ENCODE measurements at places on chromosomes 5 and 9.

GRCh38 chr9:116692616-116693015, 5.5 kb downstream of the TRIM32 start:
- DNase-seq, result no peak

GRCh38 chr5:96447949-96448348, 14.9 kb upstream of the PCSK1 start:
- DNase-seq, result no peak

- DNase-seq, result no peak
Observed at GRCh38 chr5:31720004-31720403, 81.1 kb downstream of the PDZD2 start.

GRCh38 chr9:128635266-128636023, 21.2 kb downstream of the DYNC2I2 start:
- no peak for DNase-seq

GRCh38 chr5:154110107-154110453, 71.3 kb downstream of the MFAP3 start:
- no peak for DNase-seq

GRCh38 chr5:32317041-32317440, 4.3 kb upstream of the MTMR12 start:
- DNase-seq, result no peak

GRCh38 chr5:127411381-127411780, 106.1 kb upstream of the PRRC1 start:
- no peak for DNase-seq

DNA sequence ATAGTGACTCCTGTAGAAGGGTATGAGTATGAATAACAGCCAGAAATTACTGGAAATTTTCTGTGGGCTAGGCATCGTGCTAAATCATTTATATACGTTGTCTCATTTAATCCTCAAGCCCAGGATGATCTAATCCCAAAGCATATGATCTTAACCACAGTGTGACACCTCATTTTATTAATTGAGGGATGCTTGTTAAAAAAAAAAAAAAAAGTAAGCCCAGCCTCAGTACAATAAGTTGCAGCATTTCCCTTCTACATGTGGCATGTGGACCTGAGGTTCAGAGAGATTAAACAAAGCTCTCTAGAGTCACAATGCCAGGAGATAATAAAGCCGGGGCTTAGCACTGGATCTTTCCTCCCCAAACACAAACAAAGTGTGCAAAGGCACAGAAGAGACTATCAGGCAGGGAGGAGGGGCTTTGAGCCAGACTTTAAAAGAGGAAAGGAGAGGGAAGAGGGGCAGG, 49.5 kb downstream of the KLF4 start:
- no peak for DNase-seq

GRCh38 chr9:20505574-20505973, 116.7 kb downstream of the MLLT3 start:
- no peak for DNase-seq

DNA sequence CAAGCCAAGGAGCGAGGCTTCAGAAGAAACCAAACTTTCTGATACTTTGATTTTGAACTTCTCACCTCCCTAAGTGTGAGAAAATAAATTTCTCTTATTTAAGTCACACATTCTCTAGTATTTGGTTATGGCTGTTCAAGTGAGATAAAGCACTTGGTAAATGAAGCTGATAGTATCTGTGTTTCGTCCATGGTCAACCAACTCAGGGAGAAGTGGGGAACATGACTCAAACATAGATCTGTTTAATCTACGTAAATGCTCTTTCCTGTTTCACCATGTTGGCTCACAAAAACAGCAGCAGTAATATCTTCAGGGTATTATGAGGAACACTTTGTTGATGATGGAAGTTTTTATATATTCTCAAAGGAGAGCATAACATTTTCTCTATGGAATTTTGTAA, 2167.2 kb upstream of the C9orf72 start:
- no peak for DNase-seq

DNA sequence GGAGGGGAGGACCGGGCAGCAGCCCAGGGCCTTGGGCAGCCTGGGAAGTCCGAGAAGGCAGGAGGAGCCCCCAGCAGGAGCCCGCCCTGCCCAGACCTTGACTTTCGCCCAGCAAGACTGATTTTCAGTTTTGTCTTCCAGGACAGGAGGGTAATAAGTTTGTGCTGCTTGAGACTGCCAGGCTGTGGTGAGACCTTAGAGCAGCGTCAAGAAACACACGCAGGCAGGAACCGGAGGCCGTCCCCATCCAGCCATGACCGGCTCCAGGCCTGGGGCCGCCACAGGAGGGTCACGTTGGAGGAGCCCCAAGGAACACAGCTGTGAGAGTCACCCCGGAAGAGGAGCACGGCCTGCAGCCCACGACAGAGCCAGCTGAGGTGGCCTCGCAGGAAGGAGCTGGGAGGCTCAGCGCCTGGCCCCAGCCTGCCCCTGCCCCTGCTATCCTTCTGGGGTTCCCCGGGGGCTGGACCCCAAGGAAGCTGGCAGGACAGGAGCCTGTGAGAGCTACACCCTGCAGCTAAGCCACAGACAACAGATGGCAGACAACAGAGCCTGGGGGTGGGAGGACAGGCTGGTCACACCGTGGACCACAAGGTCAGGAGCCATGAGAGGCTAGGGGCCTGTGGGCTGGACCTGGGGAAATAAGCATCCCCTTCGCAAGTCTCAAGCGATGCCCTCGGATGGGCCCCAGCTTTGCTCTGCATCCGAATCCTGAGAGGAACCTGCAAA, 126.0 kb upstream of the FAM120A start:
- no peak for DNase-seq

GRCh38 chr5:39063037-39063436, 11.2 kb downstream of the RICTOR start:
- DNase-seq, result no peak

DNA sequence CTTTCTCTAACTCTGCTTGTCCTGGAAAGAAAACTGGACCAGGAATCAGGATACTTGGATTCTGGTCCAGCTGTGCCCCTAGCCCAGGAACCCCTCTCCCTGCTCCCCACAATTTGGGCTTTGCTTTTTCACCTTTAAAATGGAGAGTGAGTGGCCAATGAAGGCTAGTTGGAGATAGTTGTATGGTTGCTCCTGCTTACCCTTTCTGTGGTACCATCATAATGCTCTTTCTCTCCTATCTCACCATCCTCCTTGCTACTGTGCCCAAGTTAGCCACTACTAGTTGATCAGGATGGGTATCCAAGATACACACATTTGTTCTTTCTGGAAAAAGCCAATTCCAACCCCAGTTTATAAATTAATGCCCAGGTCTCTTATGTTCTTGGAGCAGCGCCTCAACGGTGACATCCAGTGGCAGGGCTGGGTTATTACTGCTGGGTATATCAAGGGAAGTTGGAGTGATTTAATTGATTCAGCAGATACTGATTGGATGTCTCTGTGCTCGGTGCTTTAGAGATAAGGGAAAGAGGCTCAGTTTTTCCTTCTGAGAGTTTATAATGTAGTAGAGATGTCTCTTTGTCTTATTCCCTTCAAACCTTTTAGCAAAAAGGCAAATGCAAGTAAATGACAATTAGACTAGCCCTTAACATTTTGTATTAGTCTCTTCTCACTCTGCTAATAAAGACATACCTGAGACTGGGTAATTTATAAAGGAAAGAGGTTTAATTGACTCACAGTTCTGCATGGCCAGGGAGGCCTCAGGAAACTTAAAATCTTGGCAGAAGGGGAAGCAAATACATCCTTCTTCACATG, 38.5 kb downstream of the FAXDC2 start:
- peak; percentile 51 for DNase-seq

GRCh38 chr9:133461975-133462374, 2.2 kb downstream of the CACFD1 start:
- DNase-seq, result no peak

DNA sequence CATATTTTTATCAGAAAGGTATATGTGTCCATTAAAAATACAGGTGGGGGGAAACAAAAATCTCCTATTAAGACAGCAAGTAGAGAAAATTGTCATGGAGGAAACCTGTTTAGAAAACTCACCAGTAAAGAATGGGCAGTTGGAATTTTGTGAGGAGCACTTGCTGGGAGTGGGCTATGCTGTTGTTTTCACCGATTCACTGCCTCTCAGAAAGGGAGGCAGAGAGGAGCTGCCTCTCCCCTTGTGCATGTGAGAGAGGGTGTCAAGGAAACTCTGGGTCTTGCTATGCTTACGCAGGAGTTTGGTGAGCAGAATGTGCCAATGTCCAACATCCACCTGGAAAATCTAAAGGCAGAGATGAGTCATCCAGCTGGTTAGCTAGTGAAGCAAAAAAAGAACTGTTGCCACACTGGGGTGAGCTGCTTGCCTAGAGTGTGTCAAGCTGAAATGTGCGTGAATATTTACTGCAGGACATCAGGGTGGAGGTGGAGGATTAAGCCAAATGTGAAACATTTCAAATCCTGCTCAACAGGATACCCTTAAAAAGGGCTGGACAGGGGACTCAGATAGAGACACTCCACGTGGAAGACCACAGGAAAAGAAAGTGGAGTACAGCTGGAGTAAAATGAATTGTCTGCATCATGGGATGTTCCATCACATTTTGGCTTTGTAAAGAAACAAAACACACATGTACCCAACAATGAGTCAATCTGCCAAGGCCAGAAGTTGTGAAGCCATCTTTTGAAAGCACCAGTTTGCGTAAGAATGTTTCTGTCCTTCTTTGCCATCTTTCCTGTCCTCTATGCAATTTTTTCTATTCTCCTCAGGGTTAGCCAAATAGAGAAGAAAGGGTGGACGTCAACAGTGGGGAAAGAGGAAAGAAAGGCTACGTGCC, 449.7 kb upstream of the MPDZ start:
- no peak for DNase-seq

DNA sequence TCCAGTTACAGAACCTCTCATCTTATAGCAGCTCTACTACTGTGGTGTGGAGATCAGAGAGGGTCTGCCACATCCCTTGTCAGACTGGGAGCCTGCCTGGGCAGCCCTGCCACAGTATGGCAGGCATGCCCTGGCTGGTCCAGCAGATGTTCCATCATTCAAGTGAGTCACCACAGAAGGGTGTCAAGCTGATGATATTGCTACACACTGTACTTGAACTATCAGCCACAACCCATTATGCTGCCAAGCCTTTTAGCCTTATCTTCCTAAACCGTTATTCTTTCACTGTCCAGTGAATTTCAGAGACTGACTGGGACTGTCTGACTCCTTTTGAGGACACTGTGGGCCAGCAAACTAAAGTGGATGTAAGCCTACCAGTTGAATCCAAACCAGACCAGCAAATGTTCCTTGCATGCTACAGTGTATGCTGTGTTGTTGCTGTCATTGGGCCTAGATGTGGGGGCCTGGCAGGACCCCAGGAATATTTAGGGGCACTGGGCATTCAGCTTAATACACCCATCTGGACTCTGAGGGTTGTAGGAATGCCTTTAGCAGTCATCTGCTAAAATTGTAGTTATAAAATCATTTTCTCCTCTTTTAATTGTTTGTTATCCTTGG, 202.6 kb downstream of the NR3C1 start:
- no peak for DNase-seq

- no peak for DNase-seq
Observed at GRCh38 chr5:69029292-69029691, 64.5 kb upstream of the SLC30A5 start.

DNA sequence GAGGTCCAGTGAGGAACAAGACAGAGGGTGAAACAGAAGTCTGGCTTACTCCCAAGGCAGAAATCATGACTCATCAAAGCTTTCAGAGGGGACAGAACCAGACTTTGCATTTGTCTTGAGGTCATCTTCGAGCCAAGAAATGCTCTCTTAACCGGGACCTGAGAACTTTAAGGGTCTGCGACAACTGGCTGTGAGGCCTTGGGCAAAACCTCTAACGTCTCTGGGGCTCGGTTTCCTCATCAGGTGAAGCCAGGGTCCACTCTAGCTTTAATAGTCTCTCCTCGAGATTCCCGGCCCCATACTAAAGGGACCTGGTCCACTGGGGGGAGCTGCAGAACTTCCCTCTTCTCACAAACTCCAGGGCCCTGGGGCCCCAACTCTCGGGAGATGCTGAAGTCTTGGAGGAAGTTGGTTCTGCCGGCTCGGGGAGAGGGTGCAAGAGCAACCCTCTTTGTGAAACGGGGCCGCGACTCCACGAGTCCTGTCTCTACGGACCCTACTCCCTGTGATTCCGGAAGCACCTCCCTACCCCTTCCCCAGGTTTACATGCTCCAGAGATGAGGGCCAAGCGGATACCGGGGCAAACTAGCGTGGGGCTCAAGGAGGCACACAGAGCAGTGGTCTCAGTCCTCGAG, 2.6 kb downstream of the GLIS3 start:
- peak; percentile 64 for DNase-seq

- DNase-seq, result no peak
Observed at GRCh38 chr5:135238622-135239452, 160.2 kb downstream of the MACROH2A1 start.

GRCh38 chr5:145243016-145243415, 592.1 kb downstream of the PRELID2 start:
- no peak for DNase-seq

DNA sequence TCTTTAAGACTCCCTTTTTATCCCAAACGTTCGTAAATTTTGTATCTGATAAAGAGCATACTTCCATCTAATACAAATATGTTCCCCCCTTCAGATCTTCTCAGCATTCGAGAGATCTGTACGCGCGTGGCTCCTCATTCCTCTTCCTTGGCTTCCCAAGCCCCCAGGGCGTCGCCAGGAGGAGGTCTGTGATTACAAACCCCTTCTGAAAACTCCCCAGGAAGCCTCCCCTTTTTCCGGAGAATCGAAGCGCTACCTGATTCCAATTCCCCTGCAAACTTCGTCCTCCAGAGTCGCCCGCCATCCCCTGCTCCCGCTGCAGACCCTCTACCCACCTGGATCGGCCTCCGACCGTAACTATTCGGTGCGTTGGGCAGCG, 19.9 kb downstream of the CDKN2A start:
- DNase-seq, result no peak

DNA sequence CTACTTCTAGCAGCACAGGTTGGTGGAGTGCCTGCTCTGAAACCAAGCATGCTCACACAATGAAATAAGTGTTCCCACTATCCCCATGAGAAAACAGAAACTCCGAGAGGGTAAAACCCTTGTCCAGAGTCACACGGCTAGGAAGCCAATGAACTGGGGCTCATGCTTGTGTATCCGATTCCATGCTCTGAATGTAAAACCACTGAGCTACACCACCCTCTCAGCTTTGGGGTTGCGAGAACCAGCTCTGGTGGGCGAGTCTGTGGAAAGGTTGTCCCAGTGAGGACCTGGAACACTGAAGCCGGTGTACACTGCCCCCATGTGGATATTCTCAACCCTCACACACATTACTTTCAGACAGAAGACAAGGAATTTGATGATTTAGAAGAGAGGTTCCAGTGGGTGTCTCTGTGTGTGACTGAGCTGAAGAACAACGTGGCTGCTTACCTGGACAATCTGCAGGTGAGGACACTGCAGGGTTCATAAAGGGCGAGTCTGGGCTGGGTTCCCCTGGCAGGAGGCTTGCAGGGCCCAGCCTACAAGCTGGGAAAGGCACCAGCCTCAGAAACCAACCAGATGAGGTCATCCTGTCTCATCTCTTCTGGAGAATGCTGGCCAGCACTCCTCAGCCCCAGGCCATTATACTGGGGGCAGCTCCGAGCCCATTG, 37.4 kb downstream of the ARHGEF37 start:
- DNase-seq, result no peak

DNA sequence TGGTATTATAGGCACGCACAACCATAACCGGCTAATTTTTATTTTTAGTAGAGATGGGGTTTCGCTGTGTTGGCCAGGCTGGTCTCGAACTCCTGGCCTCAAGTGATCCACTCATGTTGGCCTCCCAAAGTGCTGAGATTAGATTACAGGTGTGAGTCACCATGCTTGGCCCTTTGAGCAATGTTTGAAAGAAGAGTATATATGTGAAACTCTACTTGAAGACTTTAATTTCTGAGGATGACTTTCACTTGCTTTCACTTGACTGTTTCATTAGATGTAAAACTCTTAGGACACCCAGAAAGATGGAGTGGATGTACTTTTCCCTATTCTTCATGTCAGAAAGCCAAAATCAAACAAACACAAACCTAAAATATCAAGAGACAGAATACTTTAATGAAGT, 43.8 kb upstream of the GAS1 start:
- no peak for DNase-seq

- DNase-seq, result no peak
Observed at GRCh38 chr5:58117542-58117941, 342.3 kb downstream of the PLK2 start.

All from naive thymus-derived CD8-positive, alpha-beta T cell (primary cell).